ENCODE measurements at places on chromosomes 2 and 18.

GRCh38 chr18:34870555-34871310, 160.6 kb downstream of the DTNA start:
- DNase-seq, result no peak

GRCh38 chr2:205764270-205764746, 82.0 kb downstream of the NRP2 start:
- no peak for DNase-seq

DNA sequence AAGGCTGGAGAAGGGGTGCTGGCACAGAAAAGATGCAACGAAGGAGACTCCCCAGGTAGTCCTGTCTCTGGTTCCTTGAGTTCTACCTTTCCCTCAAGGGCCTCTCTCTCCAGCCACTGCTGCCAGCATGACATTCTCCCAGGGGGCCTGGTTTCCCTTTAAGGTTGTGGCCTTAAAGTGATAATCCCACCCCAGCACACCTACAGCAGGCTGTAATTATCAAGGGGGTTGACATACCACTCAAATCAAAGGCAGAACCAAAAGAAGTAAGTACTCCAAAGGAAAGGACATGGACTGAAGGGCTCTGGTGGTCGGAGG, 127.4 kb upstream of the MSH6 start:
- DNase-seq, result no peak

GRCh38 chr2:70703900-70704549, 64.0 kb downstream of the ADD2 start:
- DNase-seq, result no peak

DNA sequence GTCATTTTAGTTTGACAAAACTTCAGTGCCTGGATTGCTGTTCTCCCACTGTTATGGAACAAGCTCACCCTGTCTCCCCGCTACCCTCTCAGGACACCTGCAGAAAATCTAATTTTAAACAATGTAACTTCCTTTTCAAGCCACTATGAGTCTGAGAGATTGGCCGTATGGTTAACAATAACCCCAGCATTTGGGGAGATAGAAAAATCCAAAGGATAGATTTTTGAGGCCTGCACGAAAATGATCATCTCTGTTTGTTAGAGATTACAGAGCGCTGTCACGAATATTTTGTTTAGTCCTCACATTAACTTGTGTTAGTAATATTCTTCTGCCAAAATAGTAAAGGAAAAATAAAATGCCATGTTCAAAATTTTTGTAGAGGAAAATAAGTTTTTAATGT, 24.7 kb downstream of the CAB39 start:
- no peak for DNase-seq

- no peak for DNase-seq
These were observed 96.8 kb downstream of the NCK2 start for GRCh38 chr2:105841551-105841950.

DNA sequence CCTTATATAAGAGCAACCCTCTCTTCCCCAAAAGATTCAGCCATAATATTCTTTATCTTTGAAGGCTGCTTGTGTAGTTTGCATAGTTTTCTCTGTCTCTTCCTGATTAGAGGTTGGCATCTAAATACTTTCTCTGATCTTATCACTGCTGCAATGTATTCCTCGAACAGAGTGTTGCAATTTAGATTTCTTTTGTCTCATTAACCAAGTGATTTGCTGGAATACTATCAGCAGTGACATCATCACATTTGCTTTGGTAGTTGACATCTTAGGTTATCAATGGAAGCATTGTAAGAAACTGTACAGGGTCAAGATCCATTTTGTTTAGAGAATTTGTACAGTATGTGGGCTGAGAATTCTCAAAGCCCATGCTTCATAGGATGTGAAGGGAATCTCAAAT, 72.0 kb upstream of the NEUROD1 start:
- no peak for DNase-seq

DNA sequence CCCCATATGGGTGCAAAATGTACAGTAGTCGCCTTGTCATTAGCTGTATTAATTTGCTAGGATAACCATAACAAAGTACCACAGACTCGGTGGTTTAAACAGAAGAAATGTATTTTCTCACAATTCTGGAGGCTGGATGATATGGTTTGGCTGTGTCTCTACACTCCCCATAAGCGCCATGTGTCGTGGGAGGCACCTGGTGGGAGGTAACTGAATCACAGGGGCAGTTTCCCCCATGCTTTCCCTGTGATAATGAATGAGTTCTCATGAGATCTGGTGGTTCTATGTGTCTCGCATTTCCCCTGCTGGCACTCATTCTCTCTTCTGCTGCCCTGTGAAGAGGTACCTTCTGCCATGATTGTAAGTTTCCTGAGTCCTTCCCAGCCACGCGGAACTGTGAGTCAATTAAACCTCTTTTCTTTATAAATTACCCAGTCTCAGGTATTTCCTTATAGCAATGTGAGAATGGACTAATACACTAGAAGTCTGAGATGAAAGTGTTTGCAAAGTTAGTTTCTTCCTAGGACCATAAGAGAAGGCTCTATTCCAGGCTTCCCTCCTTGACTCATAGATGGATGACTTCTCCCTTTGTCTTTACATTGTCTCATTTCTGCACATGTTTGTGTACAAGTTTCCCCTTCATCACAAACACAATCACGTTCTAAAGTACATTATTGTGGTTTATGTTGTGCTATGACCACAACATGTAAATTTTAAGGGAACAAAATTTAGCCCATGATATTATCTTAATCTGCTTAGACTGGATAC, 1442.6 kb downstream of the SUCLG1 start:
- DNase-seq, result no peak

DNA sequence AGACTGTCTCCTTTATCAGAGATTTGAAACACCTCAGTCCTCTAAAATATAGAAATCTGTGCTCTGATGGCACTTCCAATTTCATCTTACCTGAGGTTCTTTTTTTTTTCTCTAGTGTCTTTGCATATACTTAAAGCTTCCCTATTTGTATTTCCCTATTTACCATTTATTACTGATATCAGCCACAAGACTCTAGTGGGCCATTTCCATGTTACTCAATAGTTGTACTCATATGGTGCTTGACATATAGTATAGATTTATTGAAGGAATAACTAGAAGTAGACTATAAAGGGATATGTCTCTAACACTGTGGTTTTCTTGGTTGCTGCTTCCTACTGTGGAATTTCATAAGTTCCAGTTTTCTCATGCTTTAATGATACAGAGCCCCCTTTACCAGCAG, 3.0 kb downstream of the RBM45 start:
- DNase-seq, result no peak

DNA sequence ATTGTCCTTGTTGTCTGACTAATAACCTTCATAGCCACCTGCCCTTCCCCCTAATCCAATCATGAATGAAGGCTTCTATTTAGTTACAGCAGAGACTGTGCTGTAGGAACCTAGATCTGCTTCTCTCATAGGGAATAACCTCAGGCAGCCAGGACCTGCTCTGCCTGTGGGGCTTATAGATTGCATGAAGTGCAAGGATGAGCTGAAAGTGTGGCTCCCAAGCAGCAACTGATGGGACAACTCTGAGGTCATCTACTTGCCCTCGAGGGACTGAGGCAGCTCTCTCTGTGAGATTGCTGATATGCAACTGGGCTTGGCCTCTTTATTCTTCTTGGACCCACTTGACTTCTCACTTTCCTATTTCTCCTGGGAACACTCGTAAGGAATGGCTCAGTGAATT, 23.8 kb upstream of the SLC38A11 start:
- no peak for DNase-seq

- no peak for DNase-seq
These were observed 146.6 kb downstream of the LOXHD1 start for GRCh38 chr18:46510386-46510785.

DNA sequence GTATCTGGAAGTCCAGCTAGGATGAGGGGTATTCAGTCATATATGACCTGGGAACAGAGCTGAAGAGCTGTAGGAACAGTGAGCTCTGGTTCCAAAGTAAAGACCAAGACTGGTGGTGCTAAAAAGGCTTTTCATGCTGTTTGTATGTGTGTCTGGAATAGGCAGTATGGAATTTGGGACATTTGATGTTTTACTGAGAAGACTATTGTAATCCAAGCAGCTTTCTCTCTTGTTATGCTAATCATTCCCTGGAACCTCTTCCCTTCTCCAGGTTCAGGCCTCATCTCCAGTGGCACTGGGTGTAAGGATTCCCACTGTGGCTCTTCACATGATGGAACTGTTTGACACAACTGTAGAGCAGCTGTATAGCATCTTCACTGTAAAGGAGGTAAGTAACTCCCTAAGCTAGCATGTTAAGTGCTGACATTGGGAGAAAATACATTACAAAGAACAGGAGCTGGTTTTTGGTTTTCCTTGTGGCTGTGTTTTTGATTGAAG, 23.3 kb downstream of the C2orf74 start:
- DNase-seq, result no peak

DNA sequence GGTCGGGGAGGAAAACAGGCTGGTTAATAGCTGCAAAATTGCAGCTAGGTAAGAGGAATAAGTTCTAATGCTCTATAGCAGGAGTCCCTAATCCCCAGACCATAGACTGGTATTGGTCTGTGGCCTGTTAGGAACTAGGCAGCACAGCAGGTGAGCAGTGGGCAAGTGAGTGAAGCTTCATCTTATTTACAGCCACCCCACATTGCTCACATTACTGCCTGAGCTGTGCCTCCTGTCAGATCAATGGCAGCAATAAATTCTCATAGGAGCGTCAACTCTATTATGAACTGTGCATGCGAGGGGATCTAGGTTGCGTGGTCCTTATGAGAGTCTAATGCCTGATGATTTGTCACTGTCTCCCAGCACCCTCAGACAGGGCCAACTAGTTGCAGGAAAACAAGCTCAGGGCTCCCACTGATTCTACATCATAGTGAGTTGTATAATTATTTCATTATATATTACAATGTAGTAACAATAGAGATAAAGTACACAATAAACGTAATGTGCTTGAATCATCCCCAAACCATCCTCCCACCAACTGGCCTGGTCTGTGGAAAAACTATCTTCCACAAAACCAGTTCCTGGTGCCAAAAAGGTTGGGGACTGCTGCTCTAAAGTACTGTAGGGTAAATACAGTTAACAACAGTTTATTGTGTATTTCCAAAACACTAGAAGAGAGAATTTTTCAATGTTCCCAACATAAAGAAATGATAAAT, 91.7 kb upstream of the TFCP2L1 start:
- no peak for DNase-seq

GRCh38 chr2:12261986-12262680, 454.6 kb upstream of the TRIB2 start:
- DNase-seq, result no peak

GRCh38 chr18:35905436-35905835, 67.0 kb upstream of the RMP24 start:
- DNase-seq, result no peak

DNA sequence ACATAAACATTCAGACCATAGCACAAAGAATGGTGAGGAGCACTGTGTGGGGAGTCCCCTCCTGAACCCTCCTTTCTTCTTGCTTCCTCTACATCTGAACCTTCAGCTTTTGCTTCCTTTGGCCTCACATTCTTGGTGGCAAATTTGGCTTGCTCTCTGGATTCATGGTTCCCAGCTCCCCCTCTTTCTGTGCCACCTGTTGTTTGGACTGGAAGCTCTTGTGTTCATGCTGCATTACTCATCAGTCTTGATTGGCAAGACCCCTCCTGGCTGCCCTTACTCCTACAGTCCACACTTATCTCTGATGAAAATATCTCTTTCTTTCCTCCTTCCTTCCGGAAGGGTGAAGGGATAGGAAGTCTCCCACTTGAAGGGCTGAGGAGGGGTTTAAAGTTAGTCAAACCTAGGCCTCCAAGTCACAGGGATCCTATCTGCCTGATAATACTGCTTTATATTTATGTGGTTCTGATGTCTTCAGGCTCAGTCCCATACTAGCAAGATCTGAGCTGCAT, 70.0 kb downstream of the MYO3B start:
- no peak for DNase-seq

DNA sequence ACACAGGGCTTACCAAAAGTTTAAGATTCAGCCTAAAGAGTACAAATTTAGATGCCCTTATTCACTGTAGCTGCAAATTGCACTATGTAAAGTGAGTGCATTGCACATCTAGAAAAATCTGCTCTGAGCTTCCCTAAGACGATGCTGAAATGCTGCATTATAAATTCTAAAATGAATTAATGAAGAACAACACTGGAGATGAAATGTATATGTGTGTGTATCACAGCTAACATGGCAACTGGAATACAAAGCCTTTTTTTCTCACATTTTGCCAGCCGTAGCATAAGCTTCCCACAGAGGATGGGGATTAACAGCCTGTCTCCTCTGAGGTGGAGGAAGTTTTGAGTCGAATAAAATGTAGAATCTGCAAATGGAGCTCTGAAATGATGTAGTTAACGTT, 338.3 kb upstream of the ZEB2 start:
- no peak for DNase-seq

GRCh38 chr2:117723483-117723882, 91.0 kb upstream of the DDX18 start:
- DNase-seq, result no peak

DNA sequence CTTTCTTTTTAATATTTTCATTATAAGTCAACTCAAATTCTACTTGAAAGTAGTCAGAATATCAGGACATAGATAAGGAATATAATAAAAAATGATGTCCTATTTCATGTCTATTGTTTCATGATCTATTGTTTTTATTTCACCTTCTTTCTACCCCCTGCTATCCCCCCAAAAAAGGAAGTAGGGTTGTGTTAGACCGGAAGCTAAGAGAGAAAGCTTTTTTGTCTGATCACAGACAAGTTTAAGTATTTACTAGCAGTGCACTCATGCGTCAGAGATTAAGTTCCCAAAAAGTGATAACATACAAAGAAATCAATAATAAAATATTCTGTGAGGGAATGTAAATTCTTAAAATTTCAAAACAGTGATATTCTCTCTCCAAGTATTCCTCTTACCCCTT, 447.1 kb upstream of the CNTNAP5 start:
- no peak for DNase-seq

- DNase-seq, result no peak
These were observed 60.8 kb downstream of the EMILIN2 start for GRCh38 chr18:2907550-2908135.

DNA sequence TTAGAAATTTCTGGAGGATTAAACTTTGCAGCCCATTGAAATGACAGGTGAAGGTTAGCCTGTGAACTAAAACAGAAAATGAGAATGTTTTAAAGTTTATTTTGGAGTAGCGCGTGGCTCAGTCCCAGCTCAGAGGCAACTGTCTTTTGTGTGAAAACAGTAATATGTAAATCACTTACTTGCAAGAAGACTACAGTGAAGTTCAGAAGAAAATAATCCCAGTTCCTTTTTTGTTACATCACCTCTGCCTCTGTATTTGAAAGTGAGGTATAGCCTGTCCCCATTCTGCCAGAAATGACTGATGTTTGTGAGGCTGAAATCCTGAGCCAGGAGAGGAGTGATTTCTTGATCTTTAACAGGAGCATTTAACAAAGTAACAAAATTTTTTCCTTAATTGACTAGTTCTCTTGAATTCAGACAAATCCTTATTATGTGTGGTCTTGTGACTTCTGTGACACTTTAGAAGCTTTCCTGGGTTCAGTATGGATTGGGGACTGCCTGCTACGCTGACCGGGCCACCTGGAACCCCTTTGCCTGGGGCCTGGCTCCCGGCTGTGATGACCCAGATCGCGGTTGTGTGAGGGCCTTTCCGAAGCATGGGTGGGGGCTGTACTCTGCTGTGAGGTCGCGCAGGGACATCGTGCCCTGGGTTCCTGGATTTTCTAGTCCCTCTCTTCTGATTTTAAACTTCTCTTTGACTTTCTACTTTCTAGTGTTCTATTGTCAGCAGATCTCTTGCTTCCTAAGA, 24.3 kb downstream of the TRAPPC12 start:
- DNase-seq, result no peak

Measured in T-cell (primary cell).